ENCODE measurements at places on chromosomes 16 and 17.
A peak's percentile ranks its signal among the peaks of the same experiment; 100 is the strongest.

DNA sequence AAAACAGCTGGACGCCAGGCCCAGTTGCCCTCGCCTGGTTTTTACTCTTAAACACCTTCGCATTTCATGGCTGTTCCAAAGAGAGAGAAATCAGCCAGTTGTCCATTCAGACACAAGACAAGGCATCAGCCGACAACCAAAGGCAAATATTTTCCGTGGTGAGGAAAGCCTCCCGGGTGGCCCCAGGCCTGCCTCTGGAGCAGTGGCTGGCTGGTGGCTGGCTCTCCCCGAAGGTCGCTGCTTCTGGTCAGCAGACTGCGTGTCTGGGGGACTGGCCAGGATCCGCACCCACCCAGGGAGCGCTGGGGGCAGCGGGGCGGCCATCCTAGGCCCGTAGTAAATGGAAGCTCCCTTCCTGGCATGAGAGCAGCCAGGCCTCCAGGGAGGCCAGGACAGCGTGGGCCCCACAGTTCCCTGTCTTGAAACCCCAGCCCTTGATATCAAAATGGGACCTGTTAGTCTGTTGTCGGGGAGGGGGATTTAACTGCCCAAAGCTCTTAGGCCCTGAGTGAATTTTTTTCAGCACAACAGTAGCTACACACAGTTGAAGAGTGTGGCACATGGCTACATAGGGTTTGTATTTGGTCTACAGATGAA lies 57.7 kb downstream of the SREBF1 start:
- no peak for DNase-seq

GRCh38 chr17:73847952-73848351 lies 203.7 kb upstream of the SDK2 start:
- no peak for DNase-seq

- no peak for DNase-seq
Measured at GRCh38 chr17:6551869-6552531, 4.4 kb downstream of the PITPNM3 start.

GRCh38 chr17:74631468-74632450 lies 8.2 kb upstream of the CD300E start:
- no peak for DNase-seq

GRCh38 chr17:22704674-22705073 lies 1012.4 kb downstream of the KCNJ18 start:
- no peak for DNase-seq

DNA sequence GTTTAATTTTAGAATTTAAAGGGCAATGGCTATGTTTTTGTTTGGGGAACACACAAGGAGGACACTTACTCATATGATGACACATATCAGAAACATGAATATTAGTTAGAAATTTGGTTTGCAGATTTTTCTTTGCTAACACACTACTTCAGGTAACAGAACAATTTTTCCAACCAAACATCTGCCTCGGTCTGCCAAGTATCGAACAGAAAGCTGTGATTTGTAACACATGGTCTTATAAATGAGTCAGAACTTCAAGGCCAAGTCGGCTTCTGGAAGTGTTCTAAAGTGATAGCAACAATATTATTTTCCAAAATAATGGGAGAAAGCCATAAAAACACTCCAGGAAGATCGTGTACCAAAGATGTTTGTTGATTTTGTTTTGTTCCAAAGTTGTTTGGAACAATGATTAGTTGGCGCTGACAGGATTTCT lies 75.9 kb upstream of the PMFBP1 start:
- no peak for DNase-seq

GRCh38 chr17:58277802-58278595 lies 2.7 kb downstream of the MPO start:
- no peak for DNase-seq

GRCh38 chr17:48644159-48644558 lies 18.0 kb upstream of the HOXB9 start:
- DNase-seq = no peak

GRCh38 chr16:67284699-67285646 lies 5.6 kb downstream of the PLEKHG4 start:
- no peak for DNase-seq

GRCh38 chr16:67910158-67910557 lies 17.1 kb downstream of the PSKH1 start:
- no peak for DNase-seq

DNA sequence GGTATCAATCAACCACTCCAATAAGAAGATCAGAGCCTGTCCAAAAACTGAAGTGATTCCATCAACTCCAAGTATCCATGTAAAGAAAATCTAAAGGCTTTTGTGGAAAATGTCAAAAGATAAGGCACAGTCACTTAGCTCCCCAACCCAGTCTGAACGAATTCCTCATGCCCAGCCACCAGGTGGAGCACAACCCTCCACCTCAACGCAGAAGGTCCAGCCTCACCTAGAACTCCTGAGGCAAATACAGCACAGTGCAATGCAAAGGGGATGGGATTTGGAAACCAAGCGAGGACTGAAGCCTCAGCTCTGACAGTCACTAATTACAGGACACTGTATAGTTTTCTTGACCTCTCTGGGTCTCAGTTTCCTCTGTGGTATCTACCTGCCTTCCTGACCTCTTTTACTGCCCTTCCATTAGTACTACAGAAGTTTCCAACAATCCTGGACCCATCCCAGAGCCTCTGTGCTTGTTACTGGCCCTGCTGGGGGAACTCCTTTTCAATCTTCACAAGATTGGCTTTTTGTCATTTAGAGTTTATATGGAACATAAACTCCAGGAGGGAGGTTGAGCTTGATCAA lies 2.0 kb downstream of the NCBP3 start:
- no peak for DNase-seq

- peak; percentile 88 for DNase-seq
Measured at GRCh38 chr17:77107506-77108433, 33.0 kb upstream of the SEC14L1 start.

All from stimulated activated effector memory CD8-positive, alpha-beta T cell treated with anti-CD3 and anti-CD28 coated beads, Interleukin-12 subunit alpha, Interleukin-12 subunit beta, amount 100 ng/mL, for 72 hours (primary cell).